Hepatic stellate cell (primary cell): ENCODE measurements at places on chromosomes 6 and 20.

- no peak for DNase-seq
Observed at GRCh38 chr20:15317546-15318232, 980.3 kb upstream of the FLRT3 start.

- DNase-seq, result no peak
Observed at GRCh38 chr20:45432294-45432693, 16.4 kb downstream of the PIGT start.

DNA sequence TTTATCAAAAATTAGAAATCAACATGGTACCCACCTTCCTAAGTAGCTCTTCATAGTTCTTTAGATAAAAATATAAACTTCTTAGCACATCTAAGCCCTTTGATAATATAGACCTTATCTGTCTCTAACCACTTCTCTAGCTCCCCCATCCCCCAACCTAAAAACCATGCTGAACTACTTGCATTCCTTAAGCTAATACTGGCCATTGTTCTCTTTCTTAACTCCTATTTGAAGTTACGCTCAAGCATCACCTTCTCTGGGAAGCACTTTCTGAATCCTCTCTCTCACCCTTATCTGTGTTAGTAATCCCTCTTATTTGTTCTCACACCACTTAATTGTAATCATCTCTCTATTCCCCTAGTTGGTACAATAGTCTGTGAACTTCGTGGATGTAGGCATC, 153.0 kb downstream of the PHF3 start:
- DNase-seq, result no peak

DNA sequence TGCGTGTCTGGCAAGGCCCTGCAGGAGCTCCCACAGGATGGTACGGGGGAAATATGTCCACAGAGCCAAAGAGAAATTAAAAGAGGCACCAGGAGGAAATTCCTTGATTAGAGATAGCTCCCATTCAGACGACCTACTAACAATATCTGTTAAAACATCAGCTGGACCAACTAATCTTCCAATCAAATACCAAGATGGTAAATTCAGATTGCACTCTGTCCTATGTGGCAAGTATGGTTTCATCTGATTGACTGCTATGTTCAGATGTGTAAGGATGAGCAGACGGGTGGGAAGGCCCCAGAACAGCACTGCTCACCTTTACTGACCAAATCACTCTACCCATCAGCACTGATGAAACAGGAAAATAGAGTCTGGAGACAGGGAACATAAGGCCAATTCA, 19.5 kb downstream of the BPIFA2 start:
- no peak for DNase-seq

DNA sequence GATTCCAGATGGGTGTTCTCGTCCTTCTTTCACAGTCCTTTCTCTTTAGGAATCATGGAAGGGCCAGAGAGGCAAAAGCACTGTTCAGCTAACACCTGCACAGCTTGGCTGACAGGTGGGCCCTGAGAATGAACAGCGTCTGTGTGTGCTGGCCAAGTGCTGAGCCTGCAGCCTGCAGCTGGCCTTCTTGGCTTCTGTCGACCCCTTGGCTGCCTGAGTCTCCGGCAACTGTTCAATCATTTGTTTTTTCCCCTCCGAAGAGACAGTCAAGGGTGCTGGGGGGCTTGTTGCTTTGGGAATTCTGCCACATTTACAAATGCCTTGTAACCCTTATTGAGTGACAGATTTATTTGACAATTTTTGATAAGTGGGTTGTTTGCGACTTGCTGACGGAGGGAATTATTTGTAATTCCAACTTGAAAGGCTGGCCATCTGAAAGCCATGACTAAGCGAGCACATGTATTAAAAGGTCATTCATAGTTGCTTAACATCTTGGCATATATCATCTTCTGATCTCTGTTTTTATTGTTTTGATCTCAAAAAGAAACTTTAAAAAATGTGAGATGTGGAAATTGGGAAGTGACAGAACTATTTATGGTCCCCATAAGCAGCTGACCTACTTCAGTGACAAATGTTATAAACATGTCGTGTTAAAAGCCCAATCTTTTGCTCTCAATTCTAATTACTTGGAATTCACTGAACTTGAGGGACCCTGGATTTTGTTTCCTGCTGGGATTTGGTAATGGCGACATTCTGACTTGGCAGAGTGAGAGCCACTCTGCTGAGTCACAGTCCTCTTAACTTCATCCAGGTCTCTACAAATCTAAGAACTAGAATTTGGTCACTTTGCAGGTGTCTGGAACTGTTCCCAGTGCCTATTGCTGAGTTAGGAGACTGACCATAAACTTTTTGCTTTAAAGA, 41.9 kb upstream of the FERMT1 start:
- no peak for DNase-seq

DNA sequence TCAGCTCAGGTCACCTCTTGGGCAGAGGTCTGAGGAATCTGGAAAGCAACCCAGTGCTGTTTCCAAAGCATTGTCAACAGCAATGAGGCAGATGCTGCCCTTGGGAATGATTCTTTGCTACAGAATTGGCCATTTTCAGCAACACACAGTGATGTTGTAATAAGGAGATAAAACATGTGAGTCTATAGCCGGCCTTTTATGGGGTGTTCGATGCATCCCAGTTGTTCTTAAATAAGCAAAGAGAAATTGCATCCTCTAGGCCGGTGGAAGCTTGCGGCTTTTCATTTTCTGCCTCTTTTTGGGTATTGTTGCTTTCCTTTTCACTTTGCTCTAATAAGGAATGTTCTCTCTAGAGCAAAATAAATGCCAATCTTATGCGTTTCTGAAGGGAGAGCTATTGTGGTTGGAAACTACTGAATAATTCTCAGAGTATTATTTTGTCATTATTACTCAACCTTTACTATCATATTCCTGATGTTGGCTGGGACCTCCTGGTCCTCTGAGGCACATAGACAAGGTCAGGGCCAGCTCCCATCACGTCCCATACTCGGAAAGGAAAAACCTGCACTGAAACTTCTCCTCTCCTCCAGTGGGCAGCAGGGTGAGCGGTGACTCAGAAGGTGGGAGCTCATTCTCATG, 214.2 kb downstream of the CDH26 start:
- DNase-seq, result no peak
